ENCODE measurements at places on chromosomes 1 and 21.

DNA sequence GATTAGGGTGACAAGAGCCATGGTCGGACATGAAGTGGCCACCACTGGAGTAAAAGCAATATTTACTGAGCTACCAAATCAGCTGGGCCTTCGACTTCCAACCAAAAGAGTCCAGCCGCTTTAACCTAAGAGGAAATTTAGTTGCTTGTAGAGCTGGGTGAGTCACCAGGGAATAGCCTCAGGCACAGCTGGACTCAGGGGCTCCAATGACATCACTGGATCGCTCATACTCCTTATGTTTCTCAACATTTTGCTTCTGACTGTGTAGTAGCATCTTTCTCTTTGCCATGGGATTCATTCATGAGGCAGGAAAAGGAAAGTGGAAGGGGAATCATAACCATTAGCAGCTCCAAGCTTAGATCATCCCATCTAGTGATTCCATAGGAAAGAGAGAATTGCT lies 664.4 kb downstream of the MATN1 start:
- DNase-seq, result no peak

DNA sequence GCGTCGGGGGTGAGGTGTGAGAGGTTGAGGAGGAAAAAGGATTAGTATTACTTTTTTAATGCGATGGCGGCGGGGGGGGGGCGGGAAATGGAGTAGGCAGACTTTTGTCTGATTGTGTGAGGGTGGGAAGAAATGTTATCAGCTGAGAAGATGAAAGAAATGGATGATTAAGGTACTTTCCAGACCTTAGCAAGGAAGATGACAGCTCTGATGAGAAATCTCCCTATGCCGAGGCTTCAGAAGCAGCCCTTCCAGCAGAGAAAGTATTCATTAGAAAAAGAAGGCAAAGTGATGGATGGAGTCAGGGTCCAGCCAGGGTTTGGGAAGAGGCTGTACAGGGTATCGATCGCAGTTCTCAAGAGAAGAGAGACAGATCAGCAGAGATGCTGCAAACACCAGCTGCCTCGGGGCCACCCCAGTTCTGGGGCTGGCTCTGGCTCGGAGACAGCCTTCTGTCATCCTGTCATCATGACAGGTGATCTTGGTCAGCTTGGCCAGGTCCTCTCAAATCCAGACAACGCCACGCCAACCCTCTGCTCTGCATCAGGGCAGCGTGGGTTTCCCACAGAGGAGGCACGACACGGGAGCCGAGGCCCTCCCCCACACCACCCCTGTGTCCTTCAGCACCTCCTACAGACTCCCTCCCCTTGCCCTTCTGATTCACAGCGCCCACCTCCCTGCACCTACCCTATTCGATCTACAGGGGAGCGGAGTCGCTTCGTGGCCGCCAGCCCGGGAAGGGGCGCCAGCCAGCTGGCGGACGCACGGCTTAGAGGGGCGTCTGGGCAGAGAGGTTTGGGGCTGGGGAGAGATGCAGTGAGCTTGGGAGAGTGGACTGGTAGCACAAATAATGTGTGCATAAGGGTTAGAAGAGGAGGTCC lies 674 bp upstream of the ATXN7L2 start:
- DNase-seq, result peak; percentile 39

DNA sequence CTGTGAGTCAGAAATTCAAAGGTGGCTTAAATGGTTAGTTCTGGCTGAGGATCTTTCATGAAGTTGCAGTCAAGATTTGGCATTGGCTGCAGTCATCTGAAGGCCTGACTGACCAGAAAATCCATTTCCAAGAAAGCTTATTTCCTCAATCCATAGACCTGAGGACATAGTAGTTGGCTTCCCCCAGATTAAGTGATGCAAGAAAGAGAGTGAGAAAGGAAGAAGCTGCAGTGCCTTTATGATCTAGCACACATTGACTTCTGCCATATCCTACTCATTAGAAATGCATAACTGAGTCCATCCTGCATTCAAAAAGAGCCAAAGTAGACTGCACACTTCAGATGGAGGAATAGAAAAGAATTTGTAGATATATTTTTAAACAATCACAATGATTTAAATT lies 222.6 kb downstream of the COL24A1 start:
- no peak for DNase-seq

GRCh38 chr1:14424325-14425002 lies 174.0 kb upstream of the KAZN start:
- DNase-seq, result no peak

DNA sequence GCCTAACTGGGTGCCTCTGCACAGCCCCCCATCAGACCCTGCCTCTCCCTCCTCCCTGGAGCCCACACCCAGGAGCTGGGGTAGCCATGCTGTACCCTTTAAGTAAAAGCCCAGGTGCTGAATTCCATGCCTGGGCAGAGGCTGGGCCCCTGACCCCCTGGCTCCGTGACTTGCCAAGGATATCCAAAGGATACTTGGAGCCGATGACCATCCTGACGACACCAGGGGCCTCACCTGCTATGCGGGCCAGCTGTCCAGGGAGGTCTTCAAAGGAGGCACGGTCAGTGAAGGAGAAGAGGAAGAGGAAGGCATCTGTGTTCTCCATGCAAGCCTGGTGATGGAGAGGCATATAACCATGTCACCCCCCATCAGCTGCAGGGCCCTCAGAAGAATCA lies 4.7 kb downstream of the CPLANE2 start:
- no peak for DNase-seq

DNA sequence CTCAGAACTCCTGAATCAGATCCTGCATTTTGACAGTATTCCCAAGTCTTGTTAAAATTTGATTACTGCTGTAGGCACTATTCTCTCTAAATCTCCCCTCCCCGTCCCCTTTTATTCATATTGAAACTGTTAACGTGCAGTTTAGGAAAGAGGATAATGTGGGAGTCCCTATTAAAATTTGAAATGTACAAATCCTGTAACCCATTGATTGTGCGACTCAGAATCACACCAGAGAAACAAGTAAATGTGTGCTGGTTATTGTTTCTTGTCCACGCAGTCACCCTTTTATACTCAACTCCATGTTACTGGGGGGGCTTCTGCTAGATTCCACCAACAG lies 584 bp upstream of the LTN1 start:
- DNase-seq, result no peak

DNA sequence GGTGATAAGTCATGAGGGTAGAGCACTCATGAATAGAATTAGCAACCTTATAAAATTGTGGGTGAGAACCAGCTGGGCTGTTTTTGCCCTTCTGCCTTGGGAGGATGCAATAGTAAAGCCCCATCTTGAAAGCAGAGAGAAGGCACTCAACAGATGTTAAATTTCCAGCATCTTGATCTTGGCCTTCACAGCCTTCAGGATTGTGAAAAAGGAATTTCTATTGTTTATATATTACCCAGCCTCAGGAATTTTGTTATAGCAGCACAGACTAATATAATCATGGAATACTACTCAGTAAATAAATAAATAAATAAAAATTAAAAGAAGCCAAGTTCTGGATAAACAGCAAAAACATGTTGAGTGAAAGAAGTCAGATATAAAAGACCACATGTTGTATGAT lies 175.2 kb downstream of the KCNT2 start:
- DNase-seq, result no peak

GRCh38 chr1:206606867-206607266 lies 5.4 kb downstream of the EIF2D start:
- DNase-seq, result no peak

DNA sequence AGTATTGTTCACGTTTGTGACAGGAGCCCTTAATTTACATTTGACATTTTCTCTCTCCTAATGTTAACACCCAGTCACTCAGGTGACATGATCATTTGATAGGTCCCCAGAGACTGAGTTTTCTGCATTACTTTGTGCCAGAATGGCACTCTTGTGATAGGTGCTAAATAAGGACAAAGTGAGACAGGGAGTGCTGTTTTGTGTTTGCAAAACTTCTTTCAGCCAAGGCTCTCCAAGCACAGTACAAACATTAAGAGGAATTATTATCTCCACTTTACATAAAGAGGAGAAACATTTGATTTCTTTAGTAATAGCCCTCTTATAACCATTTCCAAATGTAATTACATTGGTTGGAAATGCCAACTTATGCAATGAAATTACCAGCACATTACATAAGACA lies 355.2 kb downstream of the NTNG1 start:
- no peak for DNase-seq

DNA sequence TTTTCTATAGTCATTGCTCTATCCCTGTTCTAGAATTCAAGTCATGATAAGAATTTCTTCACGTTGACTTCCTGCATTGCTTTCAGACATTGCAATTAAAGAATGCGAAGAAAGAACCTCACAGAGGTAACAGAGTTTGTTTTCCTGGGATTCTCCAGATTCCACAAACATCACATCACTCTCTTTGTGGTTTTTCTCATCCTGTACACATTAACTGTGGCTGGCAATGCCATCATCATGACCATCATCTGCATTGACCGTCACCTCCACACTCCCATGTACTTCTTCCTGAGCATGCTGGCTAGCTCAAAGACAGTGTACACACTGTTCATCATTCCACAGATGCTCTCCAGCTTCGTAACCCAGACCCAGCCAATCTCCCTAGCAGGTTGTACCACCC lies 10.6 kb downstream of the APCS start:
- DNase-seq, result no peak

GRCh38 chr1:181018901-181019681 lies 3.6 kb downstream of the STX6 start:
- no peak for DNase-seq

GRCh38 chr1:232112076-232112475 lies 485.5 kb downstream of the DISC1 start:
- no peak for DNase-seq

DNA sequence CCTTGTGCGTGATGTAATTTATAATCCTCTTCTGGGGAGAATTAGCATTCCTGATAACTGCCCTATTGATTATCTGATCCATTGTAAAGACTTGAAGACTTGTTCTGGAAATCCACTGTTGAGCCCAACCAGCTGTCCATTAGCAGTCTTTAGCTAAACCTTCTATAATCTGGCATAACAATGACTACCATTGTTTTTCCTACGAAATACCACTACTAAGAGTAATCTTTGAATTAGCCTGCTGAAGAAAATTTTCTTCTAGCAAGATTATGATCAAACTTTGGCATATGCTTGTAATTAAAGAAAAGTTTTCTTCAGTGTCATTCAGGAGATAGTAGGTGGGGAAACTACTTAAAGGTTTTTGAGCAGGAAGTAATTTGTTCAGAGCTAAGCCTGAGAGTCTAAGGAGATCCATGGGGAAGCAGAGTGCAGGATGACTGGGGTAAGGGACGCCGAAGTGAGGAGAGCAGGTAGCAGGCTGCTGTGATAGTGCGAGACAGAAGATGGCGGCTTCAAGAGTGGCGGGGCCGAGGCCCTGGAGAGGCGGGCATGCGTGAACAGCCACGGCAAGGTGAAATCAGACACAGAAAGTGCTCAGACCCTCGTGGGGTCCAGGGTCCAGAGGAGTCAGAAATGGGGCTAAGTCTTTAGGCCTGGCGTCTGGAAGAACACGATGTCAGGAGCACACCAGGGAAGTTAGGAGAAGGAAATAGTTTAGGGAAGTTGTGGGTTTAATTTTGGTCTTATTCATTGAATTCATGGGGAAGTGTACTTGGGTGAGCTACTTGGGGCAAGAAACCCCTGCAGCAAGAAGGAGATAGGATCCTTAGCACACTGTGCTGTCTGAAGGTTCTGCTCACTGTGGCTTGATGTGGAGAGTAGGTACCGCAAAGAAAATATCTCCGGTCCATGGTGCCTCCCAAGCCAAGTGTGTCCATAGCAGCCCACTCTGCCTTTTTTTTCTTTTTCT lies 112.6 kb upstream of the ADAR start:
- no peak for DNase-seq

GRCh38 chr1:2014181-2014580 lies 5.0 kb upstream of the GABRD start:
- no peak for DNase-seq

- DNase-seq, result no peak
Measured at GRCh38 chr1:50135716-50136115, 27.0 kb downstream of the ELAVL4 start.

GRCh38 chr1:237042892-237043576 lies 1.1 kb downstream of the RYR2 start:
- DNase-seq, result no peak

GRCh38 chr1:180970333-180971079 lies 52.2 kb downstream of the STX6 start:
- no peak for DNase-seq

- DNase-seq, result no peak
Measured at GRCh38 chr1:176754676-176755075, 291.7 kb downstream of the PAPPA2 start.

DNA sequence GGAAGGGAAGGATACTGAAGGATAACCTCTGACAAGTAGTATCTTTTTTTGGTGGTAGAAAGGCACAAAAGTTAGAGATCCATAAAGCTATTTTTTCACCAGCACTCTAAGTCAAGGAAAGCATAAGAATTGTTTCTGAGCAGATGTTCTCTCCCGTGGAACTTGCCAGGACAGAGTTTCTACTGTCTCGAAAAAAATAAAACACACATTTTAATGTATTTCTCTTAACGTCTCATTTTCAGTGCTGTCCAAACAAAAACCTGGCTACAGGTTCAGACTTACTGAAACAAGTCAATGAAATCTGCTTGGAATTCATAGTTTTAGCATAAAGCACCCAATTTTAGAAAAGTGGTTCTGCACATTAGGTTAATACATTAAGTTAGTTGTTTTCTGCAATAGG lies 338.3 kb downstream of the LTN1 start:
- DNase-seq, result no peak

GRCh38 chr1:159067699-159068621 lies 8.6 kb downstream of the AIM2 start:
- DNase-seq, result no peak

- no peak for DNase-seq
Measured at GRCh38 chr1:7826363-7826762, 26.5 kb downstream of the UTS2 start.

- DNase-seq, result peak; percentile 85
Measured at GRCh38 chr1:26833432-26834405, 7.2 kb downstream of the ZDHHC18 start.

- no peak for DNase-seq
Measured at GRCh38 chr1:227805606-227806197, 9.8 kb upstream of the PRSS38 start.

DNA sequence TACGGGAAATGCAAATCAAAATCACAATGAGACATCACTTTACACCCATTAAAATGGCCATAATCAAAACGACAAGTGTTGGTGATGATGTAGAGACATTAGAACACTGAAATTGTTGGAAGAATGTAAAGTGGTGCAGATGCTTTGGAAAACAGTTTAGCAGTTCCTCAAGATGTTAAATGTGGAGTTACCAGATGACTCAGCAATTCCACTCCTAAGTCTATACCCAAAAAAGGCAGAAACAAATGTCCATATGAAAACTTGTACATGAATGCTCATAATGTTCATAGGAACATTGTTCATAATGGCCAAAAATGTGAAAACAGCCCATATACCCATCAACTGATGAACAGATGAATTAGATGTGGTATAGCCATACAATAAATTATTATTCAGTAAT lies 267.4 kb downstream of the KCNH1 start:
- no peak for DNase-seq

DNA sequence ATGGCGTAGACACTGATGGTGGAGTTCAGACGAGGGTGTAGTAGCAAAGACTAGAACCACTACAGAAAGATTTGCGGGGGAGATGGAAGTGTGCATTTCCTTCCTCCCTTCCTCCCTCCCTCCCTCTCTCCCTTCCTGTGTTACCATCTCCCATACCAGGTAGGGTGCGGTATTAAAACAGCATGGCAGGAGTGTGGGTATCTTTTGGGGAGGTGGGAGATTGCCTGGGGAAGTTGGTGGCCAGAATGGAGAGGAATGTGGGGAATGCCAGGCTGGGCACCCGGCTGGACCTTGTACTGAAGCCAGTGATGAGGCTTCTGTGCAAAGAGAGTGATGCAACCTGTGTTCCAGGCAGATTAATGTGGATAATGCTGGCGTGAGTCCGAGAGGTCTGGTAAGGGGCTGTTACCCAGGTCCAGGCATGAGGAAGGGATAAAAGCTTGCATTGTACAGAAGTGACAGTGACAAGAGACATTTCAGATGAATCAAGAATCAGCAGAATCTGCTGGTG lies 30.3 kb upstream of the PPP2R5A start:
- DNase-seq, result no peak
